Thymus (tissue), 14 donors: ENCODE measurements at places on chromosomes 13 and 19.

GRCh38 chr13:51666374-51666773 lies 82.1 kb downstream of the WDFY2 start:
- no peak for DNase-seq

- DNase-seq, result no peak
Measured at GRCh38 chr13:103539265-103539664, 473.0 kb upstream of the SLC10A2 start.

DNA sequence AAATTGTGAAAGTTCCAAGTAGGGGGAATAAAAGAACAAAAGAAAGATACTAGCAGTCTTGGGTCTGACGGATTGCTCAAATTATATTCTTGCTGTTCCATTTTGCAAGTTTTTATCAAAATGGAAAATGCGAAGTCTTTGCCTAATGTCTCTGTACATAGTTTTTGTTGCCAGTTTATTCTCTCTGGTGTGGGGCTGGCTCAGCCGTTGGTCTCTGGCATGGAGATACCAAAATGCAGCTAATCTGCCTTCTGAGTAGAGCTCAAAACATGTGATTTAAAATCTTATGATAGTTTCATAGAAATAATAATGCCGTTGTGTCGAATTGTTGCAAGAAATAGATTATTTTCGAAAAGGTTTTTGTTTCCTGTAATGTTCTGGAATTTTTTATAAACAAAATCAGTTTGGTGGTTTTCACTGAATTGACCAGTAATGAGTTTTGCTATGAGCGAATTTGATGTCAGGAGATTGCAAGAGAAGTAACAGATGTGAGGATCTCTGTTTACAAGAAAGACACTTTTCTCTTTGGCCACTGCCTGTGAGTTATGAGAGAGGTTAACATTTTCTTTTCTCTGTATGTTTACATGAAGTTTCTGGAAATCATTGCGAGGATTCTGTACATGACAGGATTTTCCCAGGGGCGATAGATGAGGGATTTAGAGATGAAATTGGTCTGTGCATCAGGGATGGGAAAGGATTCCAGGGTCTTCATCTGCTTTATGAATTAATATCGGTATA lies 147.0 kb downstream of the DCT start:
- no peak for DNase-seq

DNA sequence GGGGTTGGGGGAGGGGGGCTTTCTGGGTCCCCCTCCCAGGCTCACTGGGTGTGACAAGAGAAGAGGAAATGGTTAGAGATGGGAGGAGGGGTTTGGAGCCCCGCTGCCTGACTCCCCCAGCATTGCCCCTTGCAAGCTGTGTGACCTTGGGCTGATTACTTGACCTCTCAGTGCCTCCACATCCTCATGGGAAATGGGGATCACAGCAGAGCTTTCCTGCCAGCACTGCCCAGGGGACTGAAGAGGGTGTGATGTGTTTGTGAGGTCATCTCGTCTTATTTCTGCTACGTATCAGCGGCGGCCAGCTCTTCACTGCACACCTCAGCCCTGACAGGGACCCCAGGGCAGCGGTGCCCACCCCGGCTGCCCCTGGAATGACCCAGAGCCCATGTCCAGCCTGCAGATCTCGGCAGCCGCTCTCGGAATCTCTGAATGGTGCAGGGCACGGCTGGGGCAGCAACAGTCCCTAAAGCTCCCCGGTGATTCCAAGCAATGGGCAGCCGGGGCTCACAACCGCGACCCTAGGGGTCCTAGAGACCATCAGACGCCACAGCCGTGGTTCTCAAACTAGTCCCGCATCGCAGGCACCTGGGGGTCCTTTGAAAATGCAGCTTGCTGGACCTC lies 8.4 kb downstream of the PNMA8B start:
- no peak for DNase-seq

GRCh38 chr13:113408562-113408961 lies 44.6 kb upstream of the GRTP1 start:
- no peak for DNase-seq

GRCh38 chr13:31588893-31589292 lies 150.4 kb upstream of the RXFP2 start:
- DNase-seq, result no peak

- no peak for DNase-seq
Measured at GRCh38 chr13:44337581-44337980, 36.0 kb upstream of the SERP2 start.

DNA sequence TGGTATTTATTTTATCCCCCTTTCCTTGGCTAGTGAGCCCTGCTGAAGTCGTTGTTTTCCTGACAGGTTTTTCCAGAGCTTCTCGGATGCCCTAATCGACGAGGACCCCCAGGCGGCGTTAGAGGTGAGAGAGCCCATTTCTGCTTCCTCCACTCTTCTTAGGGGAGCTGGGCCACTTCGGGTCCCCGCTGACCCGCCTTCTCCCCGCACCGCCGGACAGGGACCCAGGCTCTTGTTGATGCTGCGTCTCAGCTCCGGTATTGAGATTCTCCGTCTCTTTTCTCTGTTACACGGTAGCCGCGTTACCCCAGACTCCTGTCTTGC lies 306 bp downstream of the SUGT1 start:
- DNase-seq, result no peak

DNA sequence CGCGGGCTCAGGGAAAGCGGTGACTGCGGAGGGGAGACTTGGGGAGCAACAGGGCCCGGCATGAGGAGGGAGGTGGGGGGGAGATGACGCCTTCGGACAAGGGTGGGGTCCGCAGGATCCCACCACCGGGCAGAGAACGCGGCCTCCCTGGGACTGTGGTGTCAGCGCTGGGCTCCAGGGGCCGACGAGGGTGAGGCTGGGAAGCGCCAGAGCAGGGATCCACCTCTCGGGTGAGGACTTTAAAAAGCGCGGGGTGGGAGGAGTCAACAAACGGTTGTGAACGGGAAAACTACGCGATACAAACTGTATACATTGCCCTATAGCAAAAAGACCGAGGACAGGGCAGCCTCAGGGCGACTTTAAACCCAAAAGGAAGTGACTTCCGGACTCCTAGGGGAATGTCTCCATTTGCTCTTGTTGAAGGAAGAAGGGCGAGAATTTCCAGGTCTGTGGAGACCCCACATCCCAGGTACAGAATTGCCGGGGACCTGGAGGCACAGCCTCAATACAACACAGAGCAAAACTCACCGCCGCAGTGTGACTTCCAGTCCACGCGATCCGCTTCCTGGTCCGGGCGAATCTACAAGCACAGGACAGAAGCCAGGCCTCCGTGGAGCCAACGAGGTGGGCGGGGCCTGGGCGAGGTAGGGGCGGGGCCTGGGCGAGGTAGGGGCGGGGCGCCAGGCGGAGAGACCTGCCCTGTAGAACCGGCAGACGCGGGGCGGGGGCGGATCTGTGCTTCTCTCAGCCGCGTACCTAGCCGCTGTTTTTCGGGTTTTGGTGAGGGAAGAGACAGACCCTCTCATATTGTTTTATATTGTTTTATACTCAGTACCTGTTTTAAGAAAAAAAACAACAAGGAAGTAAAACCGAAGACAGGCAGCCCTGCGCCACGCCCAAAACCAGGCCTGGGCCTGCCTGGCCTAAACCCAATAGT lies at the start of gene ZNF888:
Gene ZNF888, minus strand, starts transcription at position 588 of the 937 bp plus-strand sequence. CDS start 5,555 bp downstream, outside the sequence.
- peak; percentile 42 for DNase-seq
